ENCODE measurements at places on chromosomes 7 and 10. TPM values are rescaled to one million over a fixed set of nuclear protein-coding genes. Genes with fewer than 3 reads are reported as not detected.

The CRPPA gene
- 0.94 TPM for total RNA-seq

The SORCS1 gene
- total RNA-seq: 0.09 TPM

The FANK1 gene
- 4.3 TPM for total RNA-seq

The DBF4 gene
- 2.5 TPM for total RNA-seq

The GPR146 gene
- 18.6 TPM for total RNA-seq

The AKR1C1 gene
- total RNA-seq: 26.9 TPM

The CRYGN gene
- total RNA-seq: under 0.01 TPM

The LRGUK gene
- total RNA-seq: under 0.01 TPM

The EPO gene
- total RNA-seq: not detected

The ADO gene
- total RNA-seq: 16.9 TPM

The C7orf33 gene
- total RNA-seq: not detected

The TET1 gene
- total RNA-seq: 5.4 TPM

The PHTF2 gene
- total RNA-seq: 16.7 TPM

The MOGAT3 gene
- not detected for total RNA-seq

The PRKCQ gene
- total RNA-seq: 0.12 TPM

The GPRIN2 gene
- total RNA-seq: not detected

The BHLHA15 gene
- total RNA-seq: 0.26 TPM

The MPP7 gene
- total RNA-seq: not detected

The ADCY1 gene
- 1.9 TPM for total RNA-seq

The LRIT2 gene
- total RNA-seq: not detected

The CLRN3 gene
- total RNA-seq: not detected

The BMI1 gene
- total RNA-seq: 35.9 TPM

The CUL2 gene
- 17.6 TPM for total RNA-seq

The MORN4 gene
- 33.7 TPM for total RNA-seq

The OR2A42 gene
- not detected for total RNA-seq

The ELAPOR2 gene
- 11.8 TPM for total RNA-seq

The PDK4 gene
- total RNA-seq: 11.6 TPM

The TEX47 gene
- not detected for total RNA-seq

The MYH16 gene
- total RNA-seq: not detected

The IGFBP1 gene
- total RNA-seq: 0.58 TPM

The OPN1SW gene
- not detected for total RNA-seq

The PIP gene
- not detected for total RNA-seq

The HGF gene
- 33.2 TPM for total RNA-seq

Measured in pericardium fibroblast (primary cell).